ENCODE measurements at places on chromosomes 6 and 20.

DNA sequence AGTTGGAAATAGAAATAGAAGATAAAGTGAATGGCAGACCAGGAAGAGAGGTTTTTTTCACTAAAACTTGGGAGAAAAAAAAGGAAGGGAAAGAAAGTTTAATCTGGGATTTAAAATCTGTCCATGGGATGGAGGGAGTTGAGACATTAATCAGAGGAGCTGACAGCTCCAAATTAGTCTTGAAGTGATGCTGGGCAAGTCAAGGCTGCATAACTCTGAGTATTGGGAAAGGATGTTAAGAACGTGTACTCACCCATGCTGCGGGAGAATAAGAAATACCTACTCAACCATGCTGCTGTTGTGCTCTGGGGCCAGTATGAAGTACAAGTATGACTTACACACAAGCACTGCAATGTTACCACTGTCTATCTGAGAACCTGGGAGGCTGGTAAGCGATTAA lies 47.5 kb downstream of the SNRNP48 start:
- DNase-seq, result no peak

GRCh38 chr6:52558266-52559000 lies 18.4 kb downstream of the TRAM2 start:
- DNase-seq, result no peak

DNA sequence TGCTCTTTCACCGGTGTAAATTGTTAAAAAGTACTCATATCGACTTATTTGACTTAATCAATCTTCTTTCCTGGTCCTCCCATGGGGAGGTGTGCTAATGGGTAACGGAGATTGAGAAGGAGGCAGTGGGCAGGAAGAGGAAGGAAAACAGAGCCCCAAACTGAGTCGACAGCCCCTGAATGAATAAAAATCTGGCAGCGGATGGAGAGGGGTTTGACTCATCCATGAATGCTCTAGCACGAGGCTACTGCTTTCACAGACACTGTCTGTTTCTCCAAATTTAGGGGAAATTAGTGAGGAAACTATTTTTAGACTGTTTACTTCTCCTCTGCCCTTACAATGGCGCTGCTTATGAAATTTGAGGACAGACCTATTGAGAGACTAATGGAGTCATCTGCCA lies 142.2 kb upstream of the ATXN1 start:
- DNase-seq, result no peak

GRCh38 chr6:16412982-16413381 lies 174.6 kb downstream of the GMPR start:
- DNase-seq, result no peak

DNA sequence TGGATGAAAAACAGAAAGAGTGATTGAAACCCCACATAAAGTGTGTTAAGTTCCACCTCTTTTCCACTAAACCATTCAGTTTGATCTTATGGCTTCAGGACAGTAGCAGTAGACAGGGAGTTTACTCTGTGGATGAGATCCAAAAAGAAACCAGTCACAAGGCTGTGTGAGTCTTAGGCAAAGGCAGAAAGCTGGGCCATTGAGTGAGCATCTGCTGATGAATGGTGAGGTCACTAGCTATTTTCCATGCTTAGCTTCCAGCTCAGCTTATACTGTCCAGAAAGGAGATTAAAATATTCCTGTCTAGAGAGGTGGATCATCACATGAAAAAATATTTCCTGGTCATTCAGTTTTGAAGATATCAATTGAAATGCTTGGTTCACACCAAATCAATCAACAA lies 1643.9 kb downstream of the HACE1 start:
- no peak for DNase-seq

GRCh38 chr6:125868678-125869395 lies 78.1 kb downstream of the NCOA7 start:
- no peak for DNase-seq

- no peak for DNase-seq
Observed at GRCh38 chr20:58614984-58615760, 35.9 kb upstream of the STX16 start.

GRCh38 chr6:101932704-101933103 lies 539.2 kb downstream of the GRIK2 start:
- no peak for DNase-seq

DNA sequence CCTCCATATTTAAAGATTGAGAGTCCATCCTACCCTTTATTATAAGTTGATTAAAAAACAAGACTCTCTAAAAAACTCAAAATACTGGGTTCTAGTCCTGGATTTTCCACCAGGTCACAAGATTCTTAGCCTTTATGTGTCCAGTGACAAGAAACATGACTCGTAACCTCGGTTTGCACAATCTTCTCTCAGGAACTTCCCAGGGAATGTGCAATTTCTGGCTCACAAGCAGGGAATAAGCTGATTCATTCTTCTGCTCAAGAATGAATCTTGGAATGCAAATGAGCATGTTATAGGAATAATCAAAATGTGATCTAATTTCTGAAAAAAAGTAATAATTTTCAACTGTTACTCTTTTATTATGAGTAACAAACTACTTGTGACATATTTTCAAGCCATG lies 45.1 kb downstream of the OGFRL1 start:
- DNase-seq, result no peak

GRCh38 chr6:144027932-144028587 lies 20.0 kb upstream of the PLAGL1 start:
- DNase-seq, result no peak
